ENCODE measurements at places on chromosomes 5 and 9. TPM values are rescaled to one million over a fixed set of nuclear protein-coding genes. Genes with fewer than 3 reads are reported as not detected.

ADAMTS16 gene
- total RNA-seq: 1.8 TPM

UHRF2 gene
- 33.6 TPM for total RNA-seq

IRX2 gene
- 0.45 TPM for total RNA-seq

RECK gene
- 18.5 TPM for total RNA-seq

- no peak for DNase-seq
Measured at GRCh38 chr5:35003018-35003957, 44.5 kb downstream of the AGXT2 start.

DNA sequence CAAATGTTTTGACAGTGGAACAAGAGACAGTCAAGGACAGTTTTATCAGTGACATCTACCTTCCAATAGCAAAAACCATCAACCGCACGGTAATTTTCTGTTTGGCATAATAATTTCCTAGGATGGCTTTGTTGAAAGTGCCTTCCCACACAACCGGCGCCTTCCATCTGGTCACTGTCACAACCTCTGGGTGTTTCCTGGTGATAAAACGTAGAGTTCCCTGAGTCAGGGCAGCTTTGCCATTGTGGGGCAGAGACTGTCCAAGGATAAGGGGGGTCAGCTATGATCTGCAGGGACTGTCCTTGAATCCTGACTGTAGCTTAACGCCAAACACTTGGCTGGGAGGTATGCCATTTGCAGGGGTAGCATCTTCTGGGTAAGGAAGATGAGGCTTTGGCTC lies 47.6 kb downstream of the GGTA1 start:
- no peak for DNase-seq

- no peak for DNase-seq
Measured at GRCh38 chr5:52705720-52706119, 82.0 kb upstream of the ITGA1 start.

- no peak for DNase-seq
Measured at GRCh38 chr5:66540078-66540477, 56.1 kb upstream of the MAST4 start.

DNA sequence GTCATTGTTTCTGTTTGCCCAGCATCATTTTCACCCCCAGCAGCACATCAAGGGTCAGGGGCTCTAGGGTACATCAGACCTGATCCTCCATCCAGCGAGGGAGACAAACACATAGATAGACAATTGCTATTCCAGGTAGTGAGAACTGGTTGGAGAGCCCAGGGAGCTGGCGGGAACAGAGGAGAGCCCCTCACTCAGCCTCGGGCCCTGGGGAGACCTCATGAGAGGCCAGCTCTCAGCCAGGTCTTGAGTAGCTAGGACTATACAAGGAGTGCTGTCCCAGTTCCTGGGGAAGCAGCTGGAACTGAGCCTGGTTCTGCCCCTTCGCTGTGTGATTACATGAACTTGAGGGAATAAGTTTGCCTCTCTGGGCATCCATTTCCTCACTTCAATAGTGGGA lies 80.3 kb downstream of the HRH2 start:
- peak; percentile 35 for DNase-seq

DNA sequence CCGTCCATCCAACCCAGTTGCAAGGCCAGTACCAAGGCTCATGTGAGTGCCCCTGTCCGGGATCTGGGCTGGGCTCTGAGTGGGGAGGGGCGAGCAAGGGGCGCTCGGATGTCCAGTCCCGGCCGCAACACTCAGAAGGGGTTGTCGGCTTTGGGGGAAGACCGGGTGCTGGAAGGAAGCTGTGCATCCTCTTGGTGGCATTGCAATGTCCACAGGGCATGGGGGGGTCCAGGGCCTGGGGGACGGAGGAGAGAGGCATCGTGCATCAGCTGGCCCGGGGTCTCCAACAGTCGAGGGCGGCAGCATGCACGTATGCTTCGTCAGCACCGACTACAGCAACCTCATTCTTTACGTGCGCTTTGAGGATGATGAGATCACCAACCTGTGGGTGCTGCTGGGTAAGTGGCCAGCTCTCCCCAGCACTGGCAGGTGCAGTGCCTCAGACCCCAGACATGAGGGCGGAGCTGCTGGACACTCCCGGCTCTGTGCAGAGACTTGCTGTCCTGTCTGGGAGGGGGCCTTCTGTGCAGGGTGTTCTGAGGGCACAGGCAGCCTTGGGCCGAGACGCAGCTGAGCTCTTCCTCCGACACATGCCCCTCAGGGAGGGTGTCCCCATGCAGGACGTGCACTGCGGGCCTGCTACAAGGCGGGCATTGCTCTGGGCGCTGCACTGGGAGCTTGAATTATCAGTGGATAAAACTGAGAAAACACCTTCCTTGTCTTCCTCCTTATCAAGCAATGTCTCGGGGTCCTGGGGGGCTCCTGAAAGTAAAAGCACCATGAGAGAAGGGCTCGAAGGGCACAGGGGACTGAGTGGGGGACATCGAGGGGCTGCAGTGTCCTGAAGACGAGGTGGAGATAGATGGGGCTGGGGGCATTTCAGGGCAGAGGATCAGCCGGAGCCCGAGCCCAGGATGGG lies 22.5 kb downstream of the GLT6D1 start:
- DNase-seq: no peak

DNA sequence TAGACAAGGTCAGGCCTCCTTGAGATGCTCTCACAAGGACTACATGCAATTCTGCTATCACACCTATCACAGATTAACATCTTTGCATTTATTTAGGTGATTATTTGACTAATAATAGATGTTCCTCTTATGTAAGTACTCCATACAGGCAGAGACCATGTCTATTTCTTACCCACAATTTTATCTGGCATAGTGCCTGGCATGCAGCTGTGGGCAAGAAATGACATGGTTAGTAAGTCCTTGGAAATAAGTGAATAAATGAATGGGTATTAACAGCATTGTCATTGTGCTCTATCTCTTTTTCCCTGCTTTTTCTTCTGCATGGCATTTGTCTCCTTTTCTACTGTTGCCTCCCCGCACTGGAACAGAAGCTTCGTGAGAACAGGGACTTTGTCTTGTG lies 49.4 kb downstream of the SLC22A5 start:
- DNase-seq: no peak

- no peak for DNase-seq
Measured at GRCh38 chr5:82275216-82275664, 2.9 kb downstream of the RPS23 start.

GRCh38 chr5:145777445-145778063 lies 57.6 kb downstream of the PRELID2 start:
- no peak for DNase-seq

- no peak for DNase-seq
Measured at GRCh38 chr5:94793113-94793815, 174.8 kb downstream of the SLF1 start.

DNA sequence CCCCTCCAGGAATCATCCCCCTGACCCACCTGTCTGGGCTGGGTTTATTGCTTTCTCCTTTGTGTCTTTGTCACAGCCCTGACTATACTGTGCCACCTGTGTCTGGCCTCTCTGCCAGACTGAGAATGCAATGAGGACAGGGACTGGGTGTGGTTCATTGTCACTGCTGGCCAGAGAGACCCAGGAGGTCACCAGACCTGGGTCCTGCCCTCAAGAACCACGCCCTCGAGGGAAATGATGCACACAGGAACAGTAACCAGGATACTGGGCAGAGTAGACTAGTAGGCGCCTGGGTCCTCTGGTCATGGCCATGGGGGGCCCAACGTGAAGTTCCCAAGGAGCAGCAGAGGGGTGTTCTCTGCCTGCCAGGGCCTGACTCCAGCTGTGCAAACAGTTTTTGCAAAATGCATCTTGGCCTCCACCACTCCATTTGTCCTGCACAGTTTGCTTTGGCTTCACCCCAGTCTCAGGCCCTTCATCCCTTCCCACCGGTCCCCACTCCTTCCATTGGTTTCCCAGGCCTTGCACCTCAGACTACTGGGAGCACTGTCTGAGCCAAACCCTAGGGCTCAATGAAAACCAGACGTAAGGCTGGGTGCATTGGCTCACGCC lies 17.8 kb downstream of the RGS3 start:
- no peak for DNase-seq

GRCh38 chr5:178675922-178676321 lies 49.1 kb upstream of the CLK4 start:
- DNase-seq: no peak

DNA sequence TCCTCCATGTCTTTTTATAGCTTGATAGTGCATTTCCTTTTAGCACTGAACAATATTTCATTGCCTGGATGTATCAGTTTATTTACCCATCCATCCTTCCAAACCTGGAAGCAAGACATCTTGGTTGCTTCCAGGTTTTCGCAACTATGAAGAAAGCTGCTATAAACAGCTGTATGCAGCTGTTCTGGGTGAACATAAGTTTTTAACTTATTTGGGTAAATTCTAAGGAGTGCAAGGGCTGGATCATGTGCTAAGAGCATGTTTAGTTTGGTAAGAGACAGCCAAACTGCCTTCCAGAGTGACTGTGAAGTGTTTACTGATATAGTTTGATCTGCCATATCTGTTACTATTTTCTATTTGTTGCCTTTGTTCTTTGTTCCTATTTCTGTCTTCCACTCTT lies 58.5 kb downstream of the CSF2 start:
- DNase-seq: no peak
